ENCODE measurements at places on chromosomes 1 and 21.

DNA sequence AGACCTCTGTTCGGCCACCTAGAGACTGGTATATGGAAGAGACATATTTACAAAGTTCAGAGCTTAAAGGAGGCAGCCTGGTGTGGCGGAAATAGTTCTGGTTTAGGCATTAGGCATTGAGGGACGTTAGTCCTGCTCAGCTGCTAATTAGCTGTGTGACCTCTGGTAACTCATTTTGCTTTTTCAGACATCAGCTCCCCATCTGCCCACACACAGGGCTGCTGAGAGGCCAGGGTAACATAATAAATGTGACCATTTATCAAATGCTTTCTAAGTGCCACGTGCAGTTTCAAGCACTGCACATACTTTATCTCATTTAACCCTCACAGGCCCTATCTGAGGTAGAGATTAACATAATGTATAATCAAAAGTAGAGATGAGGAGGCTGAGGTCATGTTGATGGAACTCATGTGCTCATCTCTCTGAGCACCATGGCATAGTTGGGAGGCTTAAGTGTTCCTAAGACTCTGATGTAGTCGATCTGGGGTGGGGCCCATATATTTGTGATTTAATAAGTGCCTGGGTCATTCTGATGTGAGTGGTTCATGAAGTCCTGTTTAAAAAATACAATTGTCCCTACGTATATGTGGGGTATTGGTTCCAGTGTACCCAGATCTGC lies 267.2 kb upstream of the PLXNA2 start:
- no peak for DNase-seq

- no peak for DNase-seq
These were observed at the start of gene PTAFR for GRCh38 chr1:28176492-28177470. PTAFR (minus strand) TSS chr1:28176690; CDS start chr1:28151021, 25,669 bp downstream.

GRCh38 chr1:225739542-225740107 lies 38.0 kb upstream of the SRP9 start:
- no peak for DNase-seq

- DNase-seq = no peak
These were observed 97.4 kb downstream of the CENPF start for GRCh38 chr1:214700437-214700836.

- DNase-seq = no peak
These were observed 23.8 kb downstream of the KCNA2 start for GRCh38 chr1:110582378-110582777.

- no peak for DNase-seq
These were observed 8.6 kb downstream of the COL6A1 start for GRCh38 chr21:45990049-45990711.

DNA sequence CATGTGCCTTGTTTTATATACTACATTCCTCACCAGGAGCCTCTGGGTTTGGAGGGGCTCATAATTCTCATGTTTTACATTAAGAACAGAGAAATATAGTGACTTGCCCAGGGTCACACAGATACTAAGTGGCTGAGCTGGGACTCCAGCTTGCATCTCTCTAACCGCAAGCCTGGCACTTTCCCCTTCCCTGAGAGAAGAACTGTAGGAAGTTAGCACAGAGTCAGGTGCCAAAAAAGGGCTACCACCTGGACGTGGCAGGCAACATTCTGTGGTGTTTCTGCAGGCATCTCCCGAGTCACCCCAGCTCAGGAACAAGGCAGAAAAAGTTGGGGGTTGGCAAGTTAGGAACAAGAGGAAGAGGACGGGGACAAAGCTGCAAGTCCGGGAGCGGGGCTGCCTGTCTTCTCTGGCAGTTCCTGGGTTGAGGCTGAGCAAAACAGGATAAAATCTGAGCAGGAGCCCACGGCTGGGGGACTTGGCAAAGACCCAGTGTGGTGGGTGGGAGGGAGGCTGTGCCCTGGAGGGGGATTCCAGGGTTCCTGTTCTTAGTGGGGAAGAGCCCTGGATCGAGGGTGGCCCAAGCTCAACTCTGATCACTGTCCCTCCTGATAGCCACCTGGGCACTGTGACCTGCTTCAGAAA lies 9.8 kb downstream of the PLA2G5 start:
- no peak for DNase-seq

GRCh38 chr21:16404776-16405175 lies 675.0 kb downstream of the USP25 start:
- no peak for DNase-seq

- DNase-seq = no peak
These were observed 30.4 kb downstream of the TMEM63A start for GRCh38 chr1:225851805-225852204.

DNA sequence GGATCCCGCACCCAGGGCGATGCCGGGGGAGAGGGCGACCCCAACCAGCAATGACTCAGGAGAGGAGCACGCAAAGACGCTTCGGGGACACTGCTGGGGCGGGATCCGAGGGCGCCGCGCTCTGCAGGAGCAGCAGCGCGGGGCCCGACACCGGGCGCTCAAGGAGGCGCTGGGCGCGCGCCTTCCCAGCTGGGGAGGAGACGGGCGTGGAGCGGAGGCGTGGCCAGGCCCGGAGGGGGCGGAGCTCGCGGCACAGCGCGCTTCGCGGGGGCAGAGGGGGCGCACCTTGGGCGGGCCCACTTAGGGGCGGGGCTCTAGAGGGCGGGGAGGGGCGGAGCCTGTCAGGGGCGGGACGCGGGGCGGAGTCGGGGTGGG lies 369 bp downstream of the SUMO3 start:
- peak; percentile 92 for DNase-seq

- DNase-seq = no peak
These were observed 401 bp downstream of the TP73 start for GRCh38 chr1:3652548-3653285.

GRCh38 chr1:216830424-216831210 lies 107.4 kb upstream of the ESRRG start:
- DNase-seq = no peak

- DNase-seq = no peak
These were observed 130.1 kb downstream of the PSMG1 start for GRCh38 chr21:39053126-39053525.

GRCh38 chr1:184606786-184607185 lies 147.9 kb downstream of the EDEM3 start:
- DNase-seq = no peak

DNA sequence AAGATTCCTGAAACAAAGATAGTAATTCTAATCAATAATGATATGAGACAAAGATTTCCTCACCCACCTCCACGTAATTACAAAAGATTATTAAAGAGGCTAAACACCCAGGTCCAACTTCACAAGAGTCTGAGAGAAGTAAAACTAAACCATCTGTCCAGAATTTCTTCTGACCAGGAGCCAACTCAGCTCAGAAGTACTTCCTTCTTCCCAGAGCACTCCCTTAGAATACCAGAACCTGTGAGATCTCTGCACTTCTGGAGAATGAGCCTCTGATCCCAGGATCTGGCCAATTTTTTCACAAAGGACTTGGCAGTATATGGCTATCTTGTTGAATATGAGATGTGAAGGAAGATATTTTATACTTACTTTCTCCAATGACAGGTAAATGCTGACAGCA lies 120.6 kb upstream of the PALMD start:
- no peak for DNase-seq

DNA sequence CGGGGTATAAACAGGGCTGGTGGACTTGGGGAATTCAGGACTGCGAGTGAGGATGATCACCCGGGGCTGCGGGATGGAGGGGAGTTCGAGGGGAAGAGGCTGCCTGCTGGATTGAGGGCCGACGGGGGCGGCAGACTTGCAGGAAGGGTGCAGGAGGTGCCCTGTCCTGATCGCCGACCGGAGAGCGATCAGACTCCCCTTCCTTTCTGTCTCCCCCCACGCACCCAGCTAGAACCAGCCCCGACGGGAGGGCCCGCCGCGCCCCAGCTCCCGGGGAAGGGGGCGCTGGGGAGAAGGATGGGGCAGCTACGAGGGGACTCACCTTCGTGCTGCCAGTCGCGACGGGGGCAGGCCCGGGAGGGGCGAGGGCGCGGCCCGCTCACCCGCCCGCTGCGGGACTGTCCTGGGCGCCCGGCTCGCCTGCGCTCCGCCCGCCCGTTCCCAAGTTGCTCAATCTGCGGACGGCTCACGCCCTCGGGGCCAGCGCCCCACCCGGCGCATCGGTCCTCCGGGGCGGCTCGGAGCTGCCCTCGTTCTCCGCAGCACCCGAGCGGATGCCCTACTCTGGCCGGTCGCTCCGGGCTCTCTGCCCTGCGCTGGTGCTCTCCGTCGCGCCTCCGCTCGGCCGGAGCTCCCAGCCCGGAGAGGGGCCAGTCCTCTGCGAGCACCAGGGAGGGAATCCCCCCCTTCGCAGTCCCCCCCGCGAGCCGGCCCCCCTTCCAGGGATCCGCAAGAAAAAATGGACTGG lies at the start of gene RSPO1:
Gene RSPO1, minus strand, starts transcription at position 649 of the 748 bp plus-strand sequence. CDS start 5,231 bp downstream, outside the sequence.
- no peak for DNase-seq

DNA sequence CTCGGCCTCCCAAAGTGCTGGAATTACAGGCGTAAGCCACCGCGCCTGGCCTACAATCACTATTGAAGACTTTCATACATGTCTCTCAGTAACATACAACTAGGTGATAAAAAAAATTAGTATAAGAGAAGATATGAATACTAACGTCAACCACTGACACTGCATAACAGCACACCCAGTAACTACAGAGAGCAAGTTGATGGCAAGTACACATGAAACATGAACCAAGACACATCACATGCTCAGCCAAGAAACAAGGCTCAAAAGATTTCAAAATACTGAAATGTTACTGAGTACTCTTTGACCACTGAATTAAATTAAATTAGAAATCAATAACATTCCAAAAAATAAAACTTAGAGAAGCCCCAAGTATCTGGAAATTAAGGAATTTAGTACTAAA lies 168.1 kb downstream of the SLC45A1 start:
- no peak for DNase-seq

DNA sequence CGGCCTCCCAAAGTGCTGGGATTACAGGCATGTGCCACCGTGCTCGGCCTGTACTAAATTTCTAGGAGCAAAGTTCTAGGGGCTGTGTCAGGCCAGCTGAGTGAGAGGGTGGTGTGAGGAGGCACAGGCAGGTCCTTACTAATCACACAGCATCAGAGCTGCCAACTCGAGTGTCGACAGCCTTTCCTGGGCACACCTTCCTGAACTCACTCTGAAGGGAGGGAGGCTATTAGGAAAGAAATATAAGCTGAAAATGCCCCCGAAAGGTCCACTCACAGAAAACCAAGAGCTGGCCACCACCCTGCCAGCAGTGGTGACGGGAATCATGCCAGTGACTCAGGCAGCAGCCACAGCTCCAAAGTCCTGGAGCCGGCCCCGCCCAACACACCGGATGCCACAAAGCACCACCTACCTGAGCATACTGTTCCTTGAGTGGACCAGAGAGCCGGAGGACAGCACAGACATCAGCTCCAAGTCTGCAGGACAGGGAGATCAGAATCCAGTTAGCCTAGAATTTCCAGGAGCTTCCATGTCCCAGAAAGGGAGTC lies 4.5 kb downstream of the PMVK start:
- no peak for DNase-seq

- DNase-seq = no peak
These were observed 355.5 kb downstream of the HLX start for GRCh38 chr1:221234791-221235190.

- DNase-seq = no peak
These were observed 38.9 kb downstream of the YY1AP1 start for GRCh38 chr1:155649676-155650075.

DNA sequence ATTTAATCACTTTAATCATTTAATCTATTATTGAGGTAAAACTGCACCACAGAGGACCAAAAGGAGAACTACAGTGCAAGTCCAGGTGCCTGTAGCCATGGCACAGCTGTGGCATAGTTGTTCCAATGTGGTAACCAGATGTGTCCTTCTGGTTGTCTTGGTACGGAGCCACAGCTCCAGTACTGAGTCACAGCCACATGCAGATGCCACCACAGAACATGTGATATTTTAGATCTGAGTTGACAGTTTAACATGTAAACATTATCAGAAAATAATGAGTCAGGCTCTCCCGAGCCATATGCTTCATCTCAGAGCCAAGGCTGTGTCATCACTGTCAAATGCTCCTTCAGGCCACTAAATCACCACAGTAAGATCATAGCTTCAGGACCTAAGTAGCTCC lies 56.4 kb upstream of the RGS7 start:
- DNase-seq = no peak

- DNase-seq = no peak
These were observed 424.1 kb downstream of the CAMTA1 start for GRCh38 chr1:7209336-7209735.

DNA sequence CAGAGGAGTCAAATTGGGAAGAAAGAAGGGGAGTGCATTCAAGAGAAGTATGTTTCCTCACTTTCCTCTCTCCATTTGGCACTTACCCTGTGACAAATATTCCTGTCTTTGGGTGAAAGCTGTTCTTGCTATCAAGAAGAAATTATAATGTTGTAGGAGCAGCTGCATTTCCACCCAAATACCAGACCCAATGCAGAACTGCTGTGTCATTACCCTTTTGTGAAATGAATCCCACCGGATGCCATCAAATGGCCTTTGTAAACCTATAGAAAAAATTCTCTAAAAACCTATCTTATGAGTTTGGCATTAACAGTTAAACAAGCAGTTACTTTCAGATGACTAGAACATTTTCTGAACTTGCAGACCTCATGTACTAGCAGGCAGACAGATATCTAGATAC lies 16.7 kb upstream of the PALMD start:
- no peak for DNase-seq

GRCh38 chr1:58983162-58983561 lies 199.3 kb upstream of the JUN start:
- no peak for DNase-seq

DNA sequence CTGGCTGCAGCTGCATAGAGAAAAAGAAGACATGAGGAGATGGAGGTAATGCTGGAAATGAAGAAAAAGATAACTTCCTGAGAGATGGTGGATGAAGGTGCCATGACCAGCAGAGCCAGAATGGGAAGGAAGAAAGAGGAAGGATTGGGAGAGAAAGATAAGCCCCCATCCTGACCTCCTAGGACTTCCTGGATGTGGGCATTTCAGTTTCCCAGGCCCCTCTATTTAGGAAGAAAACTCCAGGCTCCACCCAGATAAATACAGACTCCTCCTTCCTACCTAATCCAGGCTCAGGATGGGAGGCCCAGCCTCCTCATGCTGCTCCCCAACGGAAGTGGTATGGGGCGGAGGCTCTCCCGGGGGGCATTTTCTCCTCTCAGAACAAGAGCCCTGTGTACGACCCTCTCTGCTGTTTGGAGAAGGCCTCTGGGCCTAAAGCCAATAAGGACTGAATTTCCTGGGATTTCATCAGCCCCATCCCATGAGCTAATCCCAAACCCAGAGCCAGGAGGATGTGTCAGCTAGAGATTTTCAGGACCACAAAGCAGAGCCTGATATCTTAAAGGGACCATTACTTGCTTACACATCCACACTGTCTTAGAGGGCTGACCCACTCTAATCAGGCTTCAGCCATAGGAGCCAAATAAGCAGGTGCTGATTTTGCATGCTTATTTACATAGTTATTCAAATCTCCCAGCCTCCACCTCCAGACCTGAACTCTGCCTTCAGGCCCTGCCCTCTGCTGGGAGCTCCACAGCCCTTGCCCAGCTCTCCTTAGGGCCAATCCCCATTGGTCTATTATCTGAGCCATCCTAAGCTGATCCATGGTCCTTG lies 5.1 kb upstream of the ARHGEF2 start:
- no peak for DNase-seq

DNA sequence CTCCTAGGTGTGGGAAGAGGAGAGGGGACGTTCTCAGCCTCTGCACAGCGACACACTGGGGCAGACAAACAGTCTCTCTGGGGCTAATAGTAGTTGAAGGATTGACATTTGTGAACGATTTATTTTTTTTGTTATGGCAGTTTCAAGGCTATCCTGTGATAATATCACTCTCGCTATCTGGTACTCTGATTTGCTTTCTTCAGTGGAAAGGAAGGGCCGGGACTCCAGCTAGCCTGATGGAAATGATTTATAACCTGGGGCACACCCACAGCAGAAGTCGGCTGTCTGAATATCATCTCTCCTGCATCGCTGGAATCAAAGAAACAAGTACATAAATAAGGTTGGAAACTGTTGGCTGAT lies 122.7 kb downstream of the KCNN3 start:
- no peak for DNase-seq
